ENCODE measurements at places on chromosomes 7 and 10.

GRCh38 chr10:131819241-131820072 is 81.4 kb upstream of the PPP2R2D start:
- DNase-seq: no peak

DNA sequence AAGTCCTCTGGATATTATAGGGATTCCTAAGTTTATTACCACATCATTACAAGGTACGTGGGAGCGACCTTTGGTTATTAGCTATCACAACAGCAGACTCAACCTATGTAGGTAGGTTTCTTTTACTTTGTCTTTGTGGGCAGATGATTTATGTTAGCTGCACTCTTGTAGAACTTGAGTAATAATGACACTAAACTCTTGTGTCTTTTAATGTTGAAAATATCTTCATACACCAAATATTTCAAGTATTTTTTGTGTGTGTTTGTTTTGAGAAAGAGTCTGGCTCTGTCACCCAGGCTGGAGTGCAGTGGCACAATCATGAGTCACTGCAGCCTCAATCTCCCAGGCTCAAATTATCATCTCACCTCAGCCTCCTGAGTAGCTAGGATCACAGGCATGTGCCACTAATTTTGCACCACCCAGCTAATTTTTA is 19.2 kb upstream of the SUPV3L1 start:
- no peak for DNase-seq

DNA sequence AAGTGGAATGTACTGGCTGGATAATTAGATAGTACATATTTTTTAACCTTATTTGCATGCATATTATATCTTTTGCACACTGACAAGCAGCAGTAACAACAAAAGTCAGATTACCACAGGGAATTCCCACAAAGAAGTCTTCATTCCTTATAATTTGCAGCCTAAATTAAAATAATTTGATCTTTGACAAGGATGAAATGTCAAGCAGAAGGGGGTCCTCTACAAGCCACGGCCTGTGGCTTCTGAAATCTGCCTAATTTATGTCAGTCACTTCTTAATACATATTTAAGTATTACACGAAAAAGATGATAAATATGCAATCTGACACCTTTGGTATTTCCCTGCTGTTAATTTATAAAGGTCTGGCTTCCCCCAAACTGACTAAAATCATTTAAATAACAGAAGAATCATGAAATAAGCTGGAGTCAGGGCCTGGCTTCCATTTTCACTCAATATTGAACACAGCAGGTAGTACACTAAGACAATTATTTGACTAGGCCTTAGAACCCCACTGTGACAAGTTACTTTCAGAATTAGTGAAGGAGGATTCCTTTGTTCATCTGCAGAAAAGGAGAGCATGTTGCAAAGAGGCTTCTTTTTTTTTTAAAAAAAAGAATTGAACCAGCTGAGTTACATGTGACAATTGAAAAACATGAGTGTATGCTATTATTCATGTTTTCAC is 351.1 kb upstream of the ETV1 start:
- DNase-seq: no peak

GRCh38 chr7:98174334-98175259 is 36.6 kb upstream of the BHLHA15 start:
- no peak for DNase-seq

DNA sequence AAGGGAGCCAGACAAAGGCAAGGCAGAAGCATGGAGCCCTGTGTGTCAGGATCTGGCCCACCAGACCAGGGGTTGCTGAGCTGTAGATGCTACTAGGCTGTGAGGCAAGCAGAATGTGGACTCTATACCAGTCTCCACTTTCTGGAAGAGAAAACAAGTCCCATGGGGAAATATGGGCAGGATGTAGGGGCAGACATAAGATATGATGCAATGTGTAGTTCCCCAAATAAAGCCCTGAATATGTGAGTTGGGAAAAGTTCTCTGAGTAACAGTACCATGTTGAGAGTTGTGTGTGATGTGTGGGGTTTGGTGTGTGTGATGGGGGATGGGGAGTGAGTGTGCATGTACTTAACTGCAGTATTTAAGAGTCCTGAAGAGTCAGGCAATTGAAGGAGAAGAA is 62.3 kb downstream of the NPSR1 start:
- no peak for DNase-seq

DNA sequence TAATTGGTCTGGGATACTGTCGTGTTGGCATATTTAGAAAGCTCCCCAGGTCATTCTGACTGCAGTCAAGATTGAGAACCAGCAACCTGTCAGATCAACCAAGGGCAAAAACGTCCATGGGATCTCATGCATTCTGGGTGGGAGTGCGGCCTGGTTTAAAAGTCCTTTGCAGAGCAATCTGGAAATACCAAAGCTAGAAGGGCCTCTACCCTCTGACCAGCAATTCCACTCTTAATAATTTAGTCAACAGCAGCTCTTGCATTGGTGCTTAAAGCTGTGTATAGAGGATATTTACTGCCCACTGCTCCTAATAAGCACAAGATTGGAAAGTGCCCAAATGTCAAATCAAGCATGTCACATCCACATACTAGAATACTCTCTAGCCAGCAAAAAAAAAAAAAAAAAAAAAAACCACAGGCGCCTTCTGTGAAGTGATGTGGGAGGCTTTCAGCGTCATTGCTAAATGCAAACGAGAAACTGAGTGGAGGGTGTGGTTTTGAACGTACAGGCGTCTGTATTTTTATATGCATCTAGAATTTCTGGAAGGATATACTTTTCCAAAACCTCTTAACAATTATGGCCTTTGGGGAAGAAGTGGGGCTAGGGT is 44.8 kb upstream of the HSPA12A start:
- DNase-seq: no peak

- peak; percentile 24 for DNase-seq
These were observed 737 bp downstream of the CNNM2 start for GRCh38 chr10:102918817-102919245.

DNA sequence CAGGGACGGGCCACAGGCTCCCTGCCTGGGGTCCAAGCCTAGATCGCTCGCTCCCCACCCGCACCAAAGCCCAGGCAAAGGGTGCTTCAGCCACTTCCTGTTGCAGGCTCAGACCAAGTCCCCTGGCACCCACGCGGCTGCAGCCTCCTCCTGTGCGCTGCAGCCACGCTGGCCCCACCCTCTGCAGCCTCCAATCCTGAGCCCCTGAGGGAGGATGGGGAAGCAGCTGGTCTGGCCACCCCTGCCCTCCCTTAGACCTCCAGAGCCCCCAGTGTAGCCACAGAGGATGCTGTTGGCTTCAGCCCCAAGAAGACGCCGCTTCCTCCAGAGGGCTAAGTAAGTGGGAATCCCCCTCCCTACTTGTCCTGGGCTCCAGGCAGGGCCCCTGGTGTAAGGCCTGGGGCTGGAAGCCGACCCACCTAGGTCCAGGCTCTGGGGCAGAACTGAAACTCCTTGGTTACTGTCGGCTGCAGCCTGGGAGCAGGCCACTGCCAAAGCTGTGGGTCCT is 9.4 kb downstream of the LIMK1 start:
- DNase-seq: no peak

GRCh38 chr10:69056129-69056528 is 31.8 kb upstream of the SRGN start:
- DNase-seq: no peak

DNA sequence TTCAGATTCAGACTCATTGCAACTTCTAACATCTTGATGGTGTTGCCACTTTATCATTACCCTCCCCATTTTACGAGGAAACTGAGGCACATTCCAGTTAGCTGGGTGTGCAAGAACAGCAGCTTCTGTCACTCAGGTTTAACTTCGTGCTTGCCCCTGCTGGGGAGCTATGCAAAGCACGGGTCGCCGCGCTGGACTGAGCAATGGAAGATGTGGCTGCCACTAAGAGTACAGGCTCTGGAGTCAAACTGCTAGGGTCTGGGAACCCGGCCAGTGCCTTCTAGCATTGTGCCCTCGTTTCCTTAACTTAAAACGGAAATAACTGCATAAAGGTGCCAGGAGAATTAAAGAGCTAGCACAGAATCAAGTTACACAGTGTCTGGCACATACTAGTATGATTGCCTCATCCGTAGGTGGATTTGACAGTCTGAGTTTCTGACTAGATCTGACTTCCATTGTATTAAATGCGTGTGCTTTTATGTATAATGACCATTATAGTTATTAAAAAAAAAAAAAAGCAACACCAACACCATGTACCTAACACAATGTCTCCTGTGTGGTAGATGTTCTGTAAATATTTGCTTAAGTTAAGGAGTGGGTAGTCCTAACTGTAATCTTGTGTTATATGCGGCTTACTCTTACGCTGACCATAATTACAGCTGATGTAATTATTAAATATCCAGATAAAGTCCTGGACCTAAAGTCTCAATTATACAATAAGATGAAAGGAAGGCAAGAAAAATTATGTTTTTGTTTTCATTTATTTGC is 842 bp downstream of the ZNF22 start:
- DNase-seq: no peak

DNA sequence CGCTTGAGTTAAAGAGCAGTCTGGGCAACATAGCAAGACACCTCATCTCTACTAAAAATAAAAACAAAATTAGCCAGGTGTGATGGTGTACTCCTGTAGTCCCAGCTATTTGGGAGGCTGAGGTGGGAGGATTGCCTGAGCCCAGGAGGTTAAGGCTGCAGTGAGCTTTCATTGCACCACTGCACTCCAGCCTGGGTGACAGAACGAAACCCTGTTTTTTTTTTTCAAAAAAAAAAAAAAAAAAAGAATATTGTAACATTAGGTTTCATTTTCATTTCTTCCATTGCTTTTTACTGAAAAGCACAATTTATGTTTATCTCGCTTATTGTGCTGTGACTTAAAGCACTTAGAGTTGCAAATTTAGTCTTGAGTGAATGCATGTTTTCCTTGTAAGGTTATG is 80.0 kb downstream of the MLLT10 start:
- no peak for DNase-seq

GRCh38 chr7:141562543-141562942 is 11.3 kb downstream of the AGK start:
- DNase-seq: no peak

DNA sequence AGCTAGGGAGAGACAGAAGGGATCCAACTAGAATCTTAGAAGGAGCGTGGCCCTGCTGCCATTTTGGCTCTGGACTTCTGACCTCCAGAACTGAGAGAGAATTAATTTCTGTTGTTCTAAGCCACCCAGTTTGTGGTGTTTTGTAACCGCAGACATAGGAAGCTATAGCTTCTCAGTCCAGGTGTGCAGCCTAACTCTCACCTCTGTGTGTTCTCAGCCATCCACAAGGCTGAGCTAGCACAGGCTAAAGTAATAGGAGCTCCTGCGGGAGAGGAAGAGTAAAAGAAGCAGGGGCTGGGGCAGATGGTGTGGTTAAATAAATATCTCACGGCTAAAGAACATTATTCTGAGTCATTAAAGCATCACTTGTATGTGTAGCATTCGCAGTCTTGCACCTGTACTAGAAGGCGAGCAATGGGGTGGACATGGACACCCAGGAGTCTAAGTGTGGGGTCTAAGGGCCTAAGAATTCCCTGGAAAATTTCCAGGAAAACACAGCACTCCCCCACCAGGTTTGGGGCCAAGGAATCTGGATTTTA is 94.1 kb downstream of the AOAH start:
- no peak for DNase-seq

Data from effector memory CD4-positive, alpha-beta T cell (primary cell).